CD4-positive, alpha-beta memory T cell (primary cell): ENCODE measurements at places on chromosomes 7 and 10. TPM values are rescaled to one million over a fixed set of nuclear protein-coding genes. Genes with fewer than 3 reads are reported as not detected.

DNA sequence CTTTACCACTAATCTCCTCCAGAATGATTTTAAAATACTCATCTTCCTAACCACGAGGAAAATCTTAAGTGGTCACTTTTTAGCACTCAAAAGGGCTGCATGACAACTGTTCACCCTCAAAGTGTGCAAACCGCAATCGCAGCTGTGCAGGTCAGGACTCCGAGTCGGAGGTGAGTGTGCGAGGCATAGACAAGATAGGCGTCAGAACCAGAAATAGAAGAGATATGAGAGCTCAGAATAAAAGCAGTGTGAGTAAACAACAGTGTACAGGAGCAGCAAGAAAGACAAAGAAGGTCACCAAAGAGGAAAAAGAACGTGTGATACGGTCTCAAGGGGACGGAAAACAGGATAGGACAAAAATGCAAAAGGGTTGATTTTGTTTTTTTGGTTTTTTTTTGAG is 17.5 kb upstream of the ENO4 start:
- H3K4me1 ChIP-seq = no peaks in the 10 kb centered on the region
- no peak overlapping the region for H3K4me3 ChIP-seq
- DNase-seq = no peak
- no peak overlapping the region for H3K27ac ChIP-seq
- H3K36me3 ChIP-seq = no peaks in the 10 kb centered on the region

DNA sequence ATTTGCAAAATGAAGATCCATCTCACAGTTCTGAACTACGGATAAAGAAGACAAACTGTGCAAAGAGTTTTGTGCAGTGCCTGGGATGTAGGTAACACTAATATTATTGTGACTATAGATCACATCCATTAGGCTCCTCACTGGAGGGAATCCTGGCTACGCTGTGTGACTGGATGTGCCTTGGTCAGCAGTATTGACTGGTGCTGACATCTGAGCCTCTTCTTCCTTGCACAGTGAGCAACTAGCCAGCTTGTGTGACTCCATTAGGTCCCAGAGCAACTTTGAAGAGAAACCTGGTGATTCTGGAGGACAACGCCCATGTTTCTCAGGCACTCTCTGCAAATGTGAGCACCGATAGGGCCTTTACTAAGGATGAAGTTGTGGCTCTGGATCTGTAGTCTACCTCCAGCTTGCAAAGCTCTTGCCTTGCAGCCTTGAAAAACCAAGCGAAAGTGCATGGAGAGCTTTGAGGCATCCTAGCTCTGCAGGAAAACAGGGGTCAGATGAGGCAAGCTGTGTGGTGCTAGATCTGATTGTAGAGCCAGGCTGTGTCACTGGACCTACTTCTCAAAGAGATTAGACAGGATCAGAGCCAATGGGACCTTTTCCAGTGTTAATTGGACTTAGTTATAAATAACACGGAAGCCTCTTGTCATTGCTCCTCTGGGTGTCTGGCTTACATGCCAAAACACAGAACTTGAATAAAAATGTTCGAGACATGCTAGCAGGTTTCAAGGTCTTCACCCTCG is 303.6 kb upstream of the LYZL1 start:
- H3K4me1 ChIP-seq = no peaks in the 10 kb centered on the region
- H3K4me3 ChIP-seq = no peak overlapping the region
- no peaks in the 10 kb centered on the region for H3K27me3 ChIP-seq

DNA sequence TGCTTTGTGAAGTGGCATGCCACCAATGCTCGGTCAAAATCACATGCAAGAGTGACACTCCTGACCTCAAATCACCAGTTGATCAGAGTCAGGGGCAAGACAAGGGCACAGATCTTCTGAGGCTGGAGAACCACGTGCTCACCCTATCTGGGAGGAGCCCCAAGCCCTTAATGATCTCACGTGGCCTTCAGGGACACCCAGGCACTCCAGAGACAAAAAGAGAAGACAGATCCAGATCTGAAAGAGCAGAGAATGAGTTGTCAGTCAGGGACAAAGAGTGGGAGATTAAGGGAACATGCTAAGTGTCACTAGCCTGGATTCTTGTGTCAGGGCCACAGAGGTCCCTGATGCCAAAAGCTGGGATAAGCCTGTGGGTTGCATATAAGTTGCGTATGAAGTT is 134.3 kb downstream of the PLXNA4 start:
- no peaks in the 10 kb centered on the region for H3K27me3 ChIP-seq

- H3K27ac ChIP-seq = no peak overlapping the region
- peaks cover 5% of the 10 kb centered on the region for H3K4me1 ChIP-seq
- H3K4me3 ChIP-seq = no peak overlapping the region
- H3K36me3 ChIP-seq = no peaks in the 10 kb centered on the region
- H3K27me3 ChIP-seq = no peaks in the 10 kb centered on the region
These were observed 4.5 kb upstream of the TRIM24 start for GRCh38 chr7:138455609-138456008.

The AKR1C4 gene
- total RNA-seq = not detected

The GIMAP7 gene
- 464 TPM for total RNA-seq

The AASS gene
- 2.6 TPM for total RNA-seq

DNA sequence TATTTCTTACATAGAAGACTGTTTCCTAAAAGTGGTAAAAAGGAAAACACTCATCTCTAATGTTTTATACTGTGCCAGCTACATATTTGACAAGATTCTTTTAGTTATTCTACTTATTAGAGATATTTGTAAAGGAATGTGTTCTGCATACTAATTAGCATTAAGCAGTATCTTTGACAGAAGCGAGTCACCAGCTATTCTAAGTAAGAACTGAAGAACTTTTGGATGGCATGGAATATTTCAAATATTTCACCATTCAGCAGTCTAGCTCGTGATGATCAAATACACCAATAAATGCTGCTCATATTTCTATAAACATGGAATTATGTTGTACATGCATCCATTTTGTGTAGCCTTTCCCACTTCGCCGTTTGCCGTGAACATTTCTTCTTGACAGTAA is 241.6 kb upstream of the TCF7L2 start:
- H3K4me3 ChIP-seq = no peak overlapping the region
- H3K36me3 ChIP-seq = no peaks in the 10 kb centered on the region
- no peaks in the 10 kb centered on the region for H3K4me1 ChIP-seq
- no peak for DNase-seq
- H3K27me3 ChIP-seq = no peaks in the 10 kb centered on the region
- no peak overlapping the region for H3K27ac ChIP-seq

The PEX1 gene
- total RNA-seq = 38.0 TPM

The DBNL gene
- 157 TPM for total RNA-seq

DNA sequence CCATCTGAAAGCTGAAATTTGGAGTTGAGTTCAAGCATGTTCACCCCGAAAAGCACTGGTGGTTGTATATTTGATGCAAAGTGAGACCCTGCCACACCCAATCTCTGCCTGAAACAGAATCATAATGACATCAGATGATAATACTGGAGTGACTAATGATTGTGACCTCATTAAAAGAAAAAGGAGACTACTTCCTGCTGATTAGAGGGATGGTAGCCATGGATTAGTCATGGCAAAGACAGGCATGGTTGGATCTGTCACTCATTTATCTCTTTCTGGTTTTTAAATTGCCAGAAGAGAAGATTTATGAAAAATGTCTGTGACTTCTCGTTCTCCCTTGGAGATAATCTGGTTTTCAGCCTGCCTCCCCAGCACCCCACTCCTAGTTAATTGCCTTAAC is 101.2 kb downstream of the BAMBI start:
- H3K4me3 ChIP-seq = no peak overlapping the region
- DNase-seq = no peak
- no peak overlapping the region for H3K27ac ChIP-seq
- no peaks in the 10 kb centered on the region for H3K27me3 ChIP-seq
- no peaks in the 10 kb centered on the region for H3K4me1 ChIP-seq

The TUBB8 gene
- total RNA-seq = not detected
